K562 (cell line): ENCODE measurements at places on chromosomes 1 and 21.

- H3K27me3 ChIP-seq: peaks cover 12% of the 10 kb centered on the region; the same call in 1 of the 3 replicates
- H3K4me1 ChIP-seq: no peaks in the 10 kb centered on the region
- H3K4me3 ChIP-seq: no peak overlapping the region
- no peak overlapping the region for H3K27ac ChIP-seq
Measured at GRCh38 chr1:29575277-29575676, 339.0 kb downstream of the PTPRU start.

GRCh38 chr1:162070825-162071224, 1.3 kb downstream of the NOS1AP start:
- peaks cover 8% of the 10 kb centered on the region; the same call in 2 of the 3 replicates for H3K4me1 ChIP-seq
- H3K27ac ChIP-seq: no peak overlapping the region
- H3K27me3 ChIP-seq: peaks cover 16% of the 10 kb centered on the region
- no peak for DNase-seq

- H3K27me3 ChIP-seq: no peaks in the 10 kb centered on the region; the same call in 1 of the 2 replicates
- H3K4me3 ChIP-seq: no peak overlapping the region
- H3K36me3 ChIP-seq: no peaks in the 10 kb centered on the region
- H3K27ac ChIP-seq: no peak overlapping the region
Measured at GRCh38 chr1:94660994-94661393, 119.4 kb upstream of the F3 start.

GRCh38 chr1:84973498-84974334, 23.2 kb downstream of the MCOLN2 start:
- no peak for DNase-seq
- no peaks in the 10 kb centered on the region for H3K4me1 ChIP-seq
- no peak overlapping the region for H3K4me3 ChIP-seq
- no peak overlapping the region for H3K27ac ChIP-seq

DNA sequence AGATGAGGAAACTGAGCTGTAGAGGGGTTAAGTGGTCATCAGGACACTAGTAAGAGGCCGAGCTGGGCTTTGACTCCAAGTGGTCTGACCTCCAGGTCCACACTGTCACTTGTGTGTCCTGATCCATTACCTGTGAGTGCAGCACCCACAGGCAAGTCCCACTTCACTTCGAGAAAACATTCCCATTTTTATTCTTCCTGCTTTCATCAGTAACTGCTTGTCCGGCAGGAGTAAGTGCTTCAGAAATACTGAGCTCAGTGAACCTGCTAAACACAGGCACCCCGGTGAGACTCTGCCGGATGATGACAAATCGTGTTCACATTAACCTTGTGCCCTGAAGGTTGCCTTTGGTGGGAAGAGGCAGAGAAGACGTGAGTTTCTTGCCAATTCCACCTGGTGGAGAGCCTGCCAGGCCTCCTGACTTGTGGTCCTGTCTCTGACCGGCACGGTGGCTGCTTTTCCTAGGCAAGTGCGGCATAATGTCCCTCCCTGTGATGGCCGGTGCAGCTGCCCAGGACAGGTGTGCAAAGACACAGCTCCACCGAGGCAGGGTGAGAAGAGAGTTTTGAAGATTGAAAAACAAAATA, 29.4 kb downstream of the ZBTB18 start:
- DNase-seq: no peak
- no peak overlapping the region for H3K4me3 ChIP-seq
- no peak overlapping the region for H3K27ac ChIP-seq
- H3K36me3 ChIP-seq: no peaks in the 10 kb centered on the region

DNA sequence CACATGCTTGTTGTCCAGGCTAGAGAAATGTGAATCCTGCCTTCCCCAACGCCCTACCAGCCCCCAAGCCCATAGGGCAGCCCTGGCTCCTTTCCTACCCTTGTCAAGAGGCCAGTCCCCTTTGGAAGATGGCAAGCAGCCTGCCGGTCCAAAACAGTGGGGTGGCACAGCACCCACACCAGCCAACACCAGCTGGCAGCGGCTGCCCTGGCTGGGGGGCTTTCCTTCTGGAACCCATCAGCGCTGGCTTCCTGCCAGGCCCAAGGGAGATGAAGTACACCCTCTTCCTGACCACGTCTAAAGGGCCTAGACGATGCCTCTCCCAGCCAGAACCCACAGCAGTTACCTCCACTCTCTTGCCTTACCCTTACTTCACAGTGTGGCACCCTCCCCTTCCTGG, 24.2 kb downstream of the KCNN3 start:
- H3K27me3 ChIP-seq: peaks cover 70% of the 10 kb centered on the region
- no peaks in the 10 kb centered on the region for H3K4me1 ChIP-seq
- no peak overlapping the region for H3K4me3 ChIP-seq
- H3K36me3 ChIP-seq: no peaks in the 10 kb centered on the region

DNA sequence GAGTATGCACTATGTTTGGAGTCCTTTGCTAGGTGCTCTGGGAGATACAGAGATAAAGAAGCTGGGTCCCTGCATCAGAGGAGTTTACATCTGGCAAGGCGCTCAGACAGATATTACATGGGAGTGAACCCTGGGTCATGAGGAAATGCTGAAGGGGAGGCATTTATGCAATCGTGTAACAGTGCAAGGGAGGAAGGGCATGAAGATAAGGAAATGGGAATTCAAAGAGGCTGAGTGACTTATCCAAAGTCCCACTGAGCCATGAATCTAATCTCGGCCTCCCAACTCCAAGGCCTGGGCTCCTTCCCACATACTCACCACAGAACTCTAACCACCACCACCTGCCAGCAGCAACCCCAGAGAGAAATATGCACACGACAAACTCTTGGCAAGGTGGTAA, 51.6 kb downstream of the FAM163A start:
- H3K27me3 ChIP-seq: peaks cover 37% of the 10 kb centered on the region
- H3K27ac ChIP-seq: no peak overlapping the region
- no peak for DNase-seq
- H3K4me1 ChIP-seq: no peaks in the 10 kb centered on the region
- no peaks in the 10 kb centered on the region for H3K36me3 ChIP-seq

DNA sequence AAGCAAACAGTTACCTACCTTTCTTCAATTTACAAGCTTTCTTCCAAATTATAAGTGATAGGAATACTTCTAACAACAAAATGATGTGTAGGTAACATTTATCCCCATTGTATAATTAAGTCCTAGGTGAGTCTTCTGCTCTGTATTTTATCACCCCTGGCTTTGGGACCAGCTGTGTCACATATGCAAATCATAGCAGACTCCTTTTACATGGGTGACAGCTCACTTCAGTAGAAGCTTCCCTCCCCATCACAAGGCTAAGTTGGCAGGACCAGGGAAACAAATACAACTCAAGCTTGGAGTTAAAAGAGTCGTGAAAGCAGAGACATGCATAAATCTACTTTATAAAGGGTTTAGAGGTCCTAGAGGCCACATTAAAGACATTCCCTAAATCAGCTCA, 121.1 kb upstream of the RUNX1 start:
- H3K4me1 ChIP-seq: no peaks in the 10 kb centered on the region
- no peak overlapping the region for H3K27ac ChIP-seq
- no peaks in the 10 kb centered on the region for H3K36me3 ChIP-seq
- no peaks in the 10 kb centered on the region for H3K27me3 ChIP-seq
- no peak overlapping the region for H3K4me3 ChIP-seq

GRCh38 chr1:205531191-205532025, 26.9 kb downstream of the CDK18 start:
- DNase-seq: no peak
- H3K36me3 ChIP-seq: no peaks in the 10 kb centered on the region
- H3K27ac ChIP-seq: no peak overlapping the region
- peaks cover 82% of the 10 kb centered on the region for H3K27me3 ChIP-seq
- H3K4me1 ChIP-seq: peaks cover 33% of the 10 kb centered on the region

- H3K4me3 ChIP-seq: no peak overlapping the region
- no peaks in the 10 kb centered on the region for H3K36me3 ChIP-seq
- H3K4me1 ChIP-seq: no peaks in the 10 kb centered on the region
- no peak overlapping the region for H3K27ac ChIP-seq
Measured at GRCh38 chr21:44382536-44382935, 29.1 kb downstream of the TRPM2 start.

GRCh38 chr1:109314795-109315194, 8.0 kb upstream of the MYBPHL start:
- H3K4me1 ChIP-seq: no peaks in the 10 kb centered on the region
- no peaks in the 10 kb centered on the region for H3K27me3 ChIP-seq
- H3K4me3 ChIP-seq: no peak overlapping the region
- no peak overlapping the region for H3K27ac ChIP-seq
- H3K36me3 ChIP-seq: peaks cover 86% of the 10 kb centered on the region

GRCh38 chr1:66175581-66175980, 358.4 kb upstream of the SGIP1 start:
- no peaks in the 10 kb centered on the region for H3K27me3 ChIP-seq
- H3K4me3 ChIP-seq: no peak overlapping the region

DNA sequence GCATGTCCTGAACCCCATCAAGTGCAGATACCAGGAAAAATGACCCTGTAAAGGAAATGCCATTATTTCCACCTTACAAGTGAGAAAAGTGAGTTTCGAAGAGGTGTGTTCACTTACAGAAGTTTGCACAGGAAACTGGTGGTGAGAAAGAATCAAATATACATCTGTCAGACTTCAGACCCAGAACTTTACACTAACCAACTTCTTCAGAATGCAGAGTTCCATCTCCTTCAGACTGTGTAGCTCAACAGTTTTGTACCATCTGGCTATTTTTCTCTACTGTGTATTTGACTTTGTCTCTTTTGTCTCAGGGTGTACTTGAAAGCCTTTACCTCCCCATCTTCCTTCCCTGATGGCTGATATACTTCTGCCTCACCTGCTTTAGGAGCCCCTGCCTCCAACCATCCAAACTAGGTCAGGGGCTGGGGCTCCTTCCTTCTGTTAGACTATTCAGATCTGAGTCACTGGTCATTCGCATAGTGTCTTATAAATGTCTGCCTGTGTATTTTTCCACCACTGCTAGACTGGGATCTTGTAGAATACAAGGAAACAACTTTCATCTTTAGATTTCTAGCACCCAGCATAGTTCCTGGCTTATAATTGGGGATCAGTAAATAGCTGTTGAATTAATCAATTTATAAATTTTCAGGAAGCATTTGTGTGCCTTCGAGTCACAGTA, 247.9 kb downstream of the FGGY start:
- no peaks in the 10 kb centered on the region for H3K27me3 ChIP-seq
- no peaks in the 10 kb centered on the region for H3K36me3 ChIP-seq
- no peak for DNase-seq
- no peaks in the 10 kb centered on the region; the same call in 2 of the 3 replicates for H3K4me1 ChIP-seq
- no peak overlapping the region for H3K4me3 ChIP-seq

GRCh38 chr1:223363856-223364684, at the start of gene SUSD4:
SUSD4 (minus strand) TSS chr1:223364176; CDS start chr1:223363425, 751 bp downstream.
- no peaks in the 10 kb centered on the region; the same call in 2 of the 3 replicates for H3K4me1 ChIP-seq
- H3K36me3 ChIP-seq: no peaks in the 10 kb centered on the region

DNA sequence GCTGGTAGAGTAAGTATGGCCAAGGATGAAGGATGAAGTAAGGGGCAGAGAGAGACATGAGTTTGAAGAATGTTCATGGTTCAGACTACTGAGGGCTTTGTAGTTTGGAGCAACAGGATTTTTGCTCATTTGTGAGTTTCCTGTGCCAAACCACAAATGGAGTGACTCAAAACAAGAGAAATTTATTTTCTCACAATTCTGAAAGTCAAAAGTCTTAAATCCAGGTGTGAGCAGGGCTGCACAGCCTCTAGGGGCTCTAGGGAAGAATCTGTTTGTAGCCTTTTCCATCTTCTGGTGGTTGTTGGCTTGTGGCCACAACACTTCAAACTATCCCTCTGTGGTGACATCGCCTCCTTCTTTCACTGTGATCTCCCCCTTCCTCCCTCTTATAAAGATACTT, 58.9 kb downstream of the RHOU start:
- no peak overlapping the region for H3K27ac ChIP-seq
- H3K4me3 ChIP-seq: no peak overlapping the region
- peaks cover 3% of the 10 kb centered on the region; the same call in 1 of the 3 replicates for H3K27me3 ChIP-seq
- no peaks in the 10 kb centered on the region for H3K4me1 ChIP-seq
- no peak for DNase-seq

DNA sequence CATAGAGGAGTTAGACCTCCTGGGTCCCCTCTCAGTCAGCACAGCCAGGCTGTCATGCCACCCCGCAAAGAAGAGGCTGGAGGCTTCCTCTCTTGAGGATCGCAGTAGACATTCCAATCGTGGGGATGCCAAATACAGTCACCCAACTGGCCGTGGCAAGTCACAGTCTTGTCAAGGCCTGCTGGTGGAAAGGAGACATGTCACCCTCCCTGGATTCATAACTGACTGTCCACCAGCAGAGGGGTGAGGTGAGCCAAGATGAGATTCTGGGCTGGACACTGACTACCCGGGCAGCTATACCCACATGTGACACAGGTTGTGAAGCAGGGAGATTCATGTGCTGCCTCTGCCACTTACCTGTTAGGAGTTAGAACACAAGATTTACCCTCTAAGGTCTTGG, 123.5 kb upstream of the NGF start:
- H3K27me3 ChIP-seq: peaks cover 10% of the 10 kb centered on the region; the same call in 1 of the 2 replicates
- no peaks in the 10 kb centered on the region for H3K4me1 ChIP-seq
- no peaks in the 10 kb centered on the region for H3K36me3 ChIP-seq
- no peak overlapping the region for H3K27ac ChIP-seq

GRCh38 chr1:182823220-182823619, 15.9 kb upstream of the DHX9 start:
- no peak overlapping the region for H3K27ac ChIP-seq
- DNase-seq: no peak
- H3K36me3 ChIP-seq: no peaks in the 10 kb centered on the region
- no peaks in the 10 kb centered on the region for H3K4me1 ChIP-seq

DNA sequence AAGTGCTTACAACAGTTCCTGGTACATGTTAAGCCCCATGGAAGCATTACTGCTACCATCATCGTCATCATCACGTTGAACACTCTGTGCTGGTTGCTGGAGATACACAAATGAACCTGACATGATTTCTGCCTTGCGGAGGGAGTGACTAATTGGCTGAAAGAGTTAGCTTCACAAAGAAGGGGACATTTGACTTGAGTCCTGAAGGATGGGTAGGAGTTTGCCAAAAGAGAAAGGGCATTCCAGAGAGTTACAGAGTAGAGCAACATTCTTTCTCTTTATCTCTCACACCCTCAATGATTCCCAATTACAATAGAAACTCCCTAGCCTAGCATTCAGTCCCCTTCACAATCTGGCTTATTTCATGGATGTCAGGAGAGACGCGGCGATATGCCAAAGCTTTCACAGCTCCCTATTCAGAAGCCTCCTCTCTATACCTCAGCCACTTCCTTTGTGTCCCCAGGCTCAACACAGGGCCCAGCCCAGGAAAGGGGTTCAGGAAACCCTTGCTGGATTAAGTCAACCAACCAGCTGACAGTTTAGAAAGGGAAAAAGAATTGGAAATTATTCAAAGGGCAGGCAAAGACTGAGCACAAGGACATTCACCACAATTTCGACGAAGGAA, 38.0 kb downstream of the SLC1A7 start:
- no peak overlapping the region for H3K4me3 ChIP-seq
- peaks cover 12% of the 10 kb centered on the region; the same call in 1 of the 2 replicates for H3K4me1 ChIP-seq
- H3K27ac ChIP-seq: no peak overlapping the region
- peaks cover 34% of the 10 kb centered on the region for H3K27me3 ChIP-seq

DNA sequence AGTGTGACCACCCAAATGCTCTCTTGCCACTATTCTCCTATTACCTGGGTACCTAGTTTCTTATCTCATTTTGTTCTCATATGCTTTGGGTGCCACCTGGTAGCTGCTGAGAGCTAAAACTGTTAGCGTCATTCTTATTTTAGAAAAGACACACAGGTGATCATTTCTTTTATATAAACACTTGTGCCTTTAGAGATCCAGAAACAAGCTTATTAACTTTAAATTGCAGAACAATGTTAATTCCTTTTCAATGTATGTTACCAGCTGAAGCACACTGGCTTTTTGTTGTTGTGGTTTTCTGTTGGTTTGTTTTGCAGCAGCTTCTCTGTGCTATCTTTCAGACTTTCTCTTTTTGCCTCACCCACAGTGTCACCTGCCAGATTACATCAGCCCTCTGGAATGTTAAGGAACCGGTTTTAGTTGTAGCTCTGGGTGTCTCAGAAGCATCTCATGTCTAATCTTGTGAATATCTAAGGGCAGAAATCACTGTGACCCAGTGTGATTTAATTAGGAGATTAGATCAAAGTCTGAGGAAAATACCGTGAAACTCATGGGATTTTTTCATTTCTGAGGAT, 43.4 kb upstream of the SLC19A2 start:
- no peaks in the 10 kb centered on the region for H3K27me3 ChIP-seq
- peaks cover 19% of the 10 kb centered on the region for H3K4me1 ChIP-seq
- no peak overlapping the region for H3K27ac ChIP-seq
- DNase-seq: no peak
- H3K36me3 ChIP-seq: no peaks in the 10 kb centered on the region
- H3K4me3 ChIP-seq: no peak overlapping the region
